ENCODE measurements at places on chromosomes 7 and 10. TPM values are rescaled to one million over a fixed set of nuclear protein-coding genes. Genes with fewer than 3 reads are reported as not detected.

LRRN3 gene
- polyA plus RNA-seq = 0.82 TPM

SLC39A12 gene
- not detected for polyA plus RNA-seq

TAS2R41 gene
- polyA plus RNA-seq = not detected

PKD2L1 gene
- polyA plus RNA-seq = not detected

SLC29A4 gene
- 2.6 TPM for polyA plus RNA-seq

FBXO24 gene
- 0.23 TPM for polyA plus RNA-seq

MEOX2 gene
- 3.7 TPM for polyA plus RNA-seq

CPA5 gene
- 1.3 TPM for polyA plus RNA-seq

MSANTD7 gene
- polyA plus RNA-seq = 3.4 TPM

DNA sequence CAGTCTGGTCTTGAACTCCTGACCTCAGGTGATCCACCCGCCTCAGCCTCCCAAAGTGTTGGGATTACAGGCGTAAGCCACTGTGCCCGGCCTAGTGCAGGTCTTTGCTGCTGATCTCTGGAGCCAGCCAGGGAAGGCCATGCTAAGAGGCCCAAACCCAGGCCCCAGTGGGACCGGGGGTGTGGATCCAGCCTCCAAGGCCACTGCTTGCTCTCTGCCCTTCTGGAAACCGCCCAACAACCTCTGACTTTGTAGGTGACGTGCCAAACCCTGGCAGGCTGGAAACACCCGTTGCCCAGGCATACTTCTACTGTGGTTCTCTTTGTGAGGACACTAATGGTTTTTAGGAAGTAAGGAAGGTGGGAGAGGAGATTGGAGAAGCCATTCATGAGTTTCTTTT is 83.5 kb upstream of the GNA12 start:
- DNase-seq = no peak

- DNase-seq = peak; percentile 51
Measured at GRCh38 chr10:97534746-97535367, 36.1 kb downstream of the UBTD1 start.

DNA sequence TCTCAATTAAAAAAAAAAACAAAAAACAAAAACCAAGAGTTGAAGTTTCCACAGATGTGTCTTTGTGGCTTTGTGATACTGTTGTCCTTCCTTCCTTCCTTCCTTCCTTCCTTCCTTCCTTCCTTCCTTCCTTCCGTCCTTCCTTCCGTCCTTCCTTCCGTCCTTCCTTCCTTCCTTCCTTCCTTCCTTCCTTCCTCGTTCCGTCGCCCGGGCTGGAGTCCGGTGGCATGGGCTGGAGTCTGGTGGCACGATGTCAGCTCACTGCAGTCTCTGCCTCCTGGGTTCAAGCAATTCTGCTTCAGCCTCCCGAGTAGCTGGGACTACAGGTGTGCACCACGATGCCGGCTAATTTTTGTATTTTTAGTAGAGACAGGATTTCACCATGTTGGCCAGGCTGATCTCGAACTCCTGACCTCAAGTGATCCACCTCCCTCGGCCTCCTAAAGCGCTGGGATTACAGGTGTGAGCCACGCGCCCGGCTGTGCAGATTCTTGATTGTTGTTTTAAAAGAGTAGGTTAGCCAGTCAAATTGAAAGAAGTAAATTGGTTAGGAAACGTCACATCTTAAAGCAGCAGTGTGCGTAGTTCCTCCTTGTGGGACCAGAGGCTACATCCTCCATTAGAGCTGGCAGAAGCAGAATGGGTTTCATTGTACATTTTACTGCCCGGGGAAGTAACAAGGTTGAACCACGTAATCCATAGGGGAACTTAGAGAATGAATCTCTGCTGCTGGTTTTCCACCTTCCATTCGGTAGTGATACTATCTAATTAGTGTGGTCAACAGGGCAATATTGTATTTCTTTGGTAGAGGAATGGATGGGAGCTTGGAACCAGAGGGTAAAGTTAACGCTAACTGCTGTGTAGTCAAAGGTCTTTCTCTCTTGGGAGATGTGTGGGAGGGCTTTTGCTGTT is 20.6 kb downstream of the DNAJB6 start:
- no peak for DNase-seq

- no peak for DNase-seq
Measured at GRCh38 chr10:128469515-128469914, 343.3 kb upstream of the MKI67 start.

GRCh38 chr7:120055300-120055699 is 217.7 kb upstream of the KCND2 start:
- DNase-seq = no peak

- DNase-seq = no peak
Measured at GRCh38 chr7:23299770-23300300, 696 bp downstream of the MALSU1 start.

GRCh38 chr7:106621393-106622132 is 39.4 kb downstream of the CCDC71L start:
- no peak for DNase-seq

- DNase-seq = no peak
Measured at GRCh38 chr7:157558516-157558874, 221.7 kb downstream of the DNAJB6 start.

- no peak for DNase-seq
Measured at GRCh38 chr10:33674491-33674890, 340.0 kb upstream of the NRP1 start.

GRCh38 chr7:67462781-67463191 is 466.2 kb downstream of the TYW1 start:
- no peak for DNase-seq

- peak; percentile 28 for DNase-seq
Measured at GRCh38 chr10:5948208-5948585, 29.1 kb downstream of the IL15RA start.

DNA sequence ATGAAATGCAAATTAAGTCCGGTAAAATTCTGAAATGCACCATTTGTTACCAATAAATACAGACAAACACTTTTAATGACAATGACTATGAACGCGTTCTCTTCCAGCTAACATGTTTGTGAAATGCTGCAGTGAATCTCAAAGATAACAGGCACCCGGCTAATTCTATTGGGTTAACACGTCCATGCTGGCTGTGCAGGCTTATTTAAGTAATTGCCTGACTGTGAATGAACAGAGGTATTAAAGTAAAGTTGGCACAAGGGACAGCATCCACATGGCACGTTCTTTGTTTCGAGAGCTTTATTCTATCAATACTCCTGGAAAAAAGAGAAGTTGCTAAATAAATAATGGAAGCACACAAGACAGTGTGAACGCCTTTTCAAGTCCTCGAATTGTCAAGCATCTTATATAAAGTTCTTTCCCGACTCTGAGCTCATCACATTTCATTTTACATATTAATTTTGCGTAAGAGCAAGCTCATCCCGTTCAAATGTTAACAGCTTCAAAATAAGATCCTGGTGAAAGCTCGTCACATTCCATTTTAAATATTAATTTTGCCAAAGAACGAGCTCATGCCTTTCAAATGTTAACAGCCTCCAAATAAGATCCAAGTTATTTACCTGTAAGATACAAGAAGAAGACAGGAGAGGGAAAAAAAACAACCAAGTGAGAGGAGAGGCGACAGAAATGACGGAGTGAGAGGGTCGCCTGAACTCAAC is 111.3 kb upstream of the RHEB start:
- no peak for DNase-seq

DNA sequence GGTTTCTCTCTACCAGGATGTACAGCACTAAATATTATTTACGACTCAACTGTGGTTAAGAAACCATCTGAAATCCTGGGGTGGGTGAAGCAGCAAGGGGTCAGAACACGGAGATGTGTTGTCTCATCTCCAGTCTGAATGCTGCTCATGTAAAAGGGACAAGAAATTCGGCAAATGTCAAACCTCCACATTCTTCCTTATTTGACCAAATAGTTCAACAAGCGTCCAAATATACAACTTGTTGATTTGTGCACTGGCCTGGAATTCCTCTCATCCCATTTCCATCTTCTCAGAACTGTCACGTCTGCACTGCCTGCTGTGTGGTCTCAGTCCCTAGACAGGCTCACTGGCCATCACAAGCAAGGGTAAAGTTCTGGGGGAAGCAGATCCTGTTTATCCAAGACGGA is 520.0 kb downstream of the PARD3 start:
- no peak for DNase-seq

- no peak for DNase-seq
Measured at GRCh38 chr10:127356360-127356759, 160.0 kb upstream of the INSYN2A start.

GRCh38 chr10:129888784-129889616 is 75.1 kb downstream of the EBF3 start:
- DNase-seq = peak; percentile 67

DNA sequence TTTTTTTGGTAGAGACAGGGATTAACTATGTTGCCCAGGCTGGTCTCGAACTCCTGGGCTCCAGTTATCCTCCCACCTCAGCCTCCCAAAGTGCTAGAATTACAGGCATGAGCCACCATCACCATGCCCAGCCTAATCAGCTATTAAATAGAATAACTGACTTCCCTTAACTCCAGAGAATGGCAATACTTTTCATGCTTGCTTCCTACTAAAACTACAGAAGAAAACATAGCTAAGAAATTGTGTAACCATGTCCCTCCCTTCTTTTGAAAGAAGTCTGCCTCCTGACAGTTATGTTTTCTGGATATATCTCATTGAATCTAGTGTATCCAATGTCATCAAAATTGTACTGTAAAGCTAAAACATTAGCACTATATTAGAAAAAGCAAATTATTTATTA is 95.6 kb downstream of the KMT2C start:
- no peak for DNase-seq
